ENCODE measurements at places on chromosomes 2 and 18.

- DNase-seq = no peak
These were observed 192.2 kb downstream of the HDAC4 start for GRCh38 chr2:239208465-239209180.

DNA sequence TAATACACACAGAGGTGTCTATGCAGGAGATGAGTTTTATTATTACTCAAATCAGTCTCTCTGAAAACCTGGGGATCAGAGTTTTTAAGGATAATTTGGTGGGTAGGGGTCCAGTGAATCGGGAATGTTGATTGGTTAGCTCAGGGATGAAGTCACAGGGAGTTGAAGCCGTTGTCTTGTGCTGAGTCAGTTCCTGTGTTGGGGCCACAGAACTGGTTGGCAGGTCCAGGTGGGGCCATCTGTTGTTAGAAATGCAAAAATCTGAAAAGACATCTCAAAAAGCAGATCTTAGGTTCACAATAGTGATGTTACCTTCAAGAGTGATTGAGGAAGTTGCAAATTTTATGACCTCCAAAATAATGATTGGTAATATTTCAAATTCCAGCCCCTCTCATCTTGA lies 86.9 kb downstream of the VSNL1 start:
- no peak for DNase-seq

- DNase-seq = no peak
These were observed 110.3 kb downstream of the EPC2 start for GRCh38 chr2:148754864-148755263.

GRCh38 chr2:99365661-99366060 lies 28.5 kb downstream of the EIF5B start:
- DNase-seq = no peak

DNA sequence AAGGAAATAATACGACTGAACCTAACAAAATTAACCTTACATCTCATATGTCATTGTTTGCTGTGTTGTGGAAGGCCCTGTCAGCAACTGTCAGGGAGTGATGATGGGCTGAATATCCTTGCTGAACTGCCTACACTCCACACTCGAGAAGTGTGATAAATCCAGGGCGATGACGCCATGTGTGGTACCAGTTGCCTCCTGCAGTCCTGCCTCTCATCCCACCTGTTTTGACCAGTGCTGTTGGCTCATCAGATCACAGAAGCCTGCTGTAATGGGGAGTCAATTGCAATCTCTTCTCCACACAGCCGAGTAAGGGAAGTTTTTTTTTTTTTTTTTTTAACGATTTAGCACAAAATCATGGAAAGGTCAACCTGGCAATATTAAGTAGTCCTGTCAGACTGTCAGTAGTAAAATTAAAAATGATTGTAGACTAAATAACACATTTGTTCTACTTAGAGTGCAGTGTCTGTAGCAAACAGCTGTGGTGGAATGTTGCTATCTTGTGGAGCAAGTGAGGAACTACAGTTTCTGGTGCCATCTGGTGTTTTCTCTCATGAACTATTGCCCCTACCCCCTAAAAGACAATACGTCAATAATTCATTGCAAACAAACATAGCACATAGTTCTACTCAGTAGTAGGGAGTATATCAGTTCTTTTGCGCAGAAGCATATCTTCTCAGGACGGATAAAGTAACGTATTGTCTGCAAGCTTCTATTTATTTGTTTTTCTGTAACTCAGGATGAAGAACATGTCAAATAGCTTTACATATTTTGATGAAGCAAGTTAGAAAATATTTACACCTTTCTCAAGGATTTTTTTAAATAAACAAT lies 347.6 kb downstream of the CTNNA2 start:
- peak; percentile 78 for DNase-seq

DNA sequence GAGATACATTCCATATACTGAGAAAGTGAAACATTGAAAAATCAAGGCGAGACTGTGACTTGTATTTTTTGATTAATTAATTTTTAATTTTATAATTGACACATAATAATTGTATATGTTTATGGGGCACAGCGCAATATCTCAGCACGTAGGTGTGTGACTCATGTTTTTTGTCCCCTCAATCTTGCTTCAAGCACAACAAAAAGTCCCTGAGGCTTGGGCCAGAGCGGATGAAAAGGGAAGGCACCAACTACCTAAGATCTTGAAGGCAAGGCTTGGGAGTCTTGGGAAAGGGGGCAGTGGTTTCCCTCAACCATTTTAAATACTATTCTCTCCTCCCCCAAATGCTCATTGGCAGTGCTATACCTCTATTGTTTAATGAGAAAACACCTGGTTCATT lies 9.9 kb downstream of the SGPP2 start:
- no peak for DNase-seq

DNA sequence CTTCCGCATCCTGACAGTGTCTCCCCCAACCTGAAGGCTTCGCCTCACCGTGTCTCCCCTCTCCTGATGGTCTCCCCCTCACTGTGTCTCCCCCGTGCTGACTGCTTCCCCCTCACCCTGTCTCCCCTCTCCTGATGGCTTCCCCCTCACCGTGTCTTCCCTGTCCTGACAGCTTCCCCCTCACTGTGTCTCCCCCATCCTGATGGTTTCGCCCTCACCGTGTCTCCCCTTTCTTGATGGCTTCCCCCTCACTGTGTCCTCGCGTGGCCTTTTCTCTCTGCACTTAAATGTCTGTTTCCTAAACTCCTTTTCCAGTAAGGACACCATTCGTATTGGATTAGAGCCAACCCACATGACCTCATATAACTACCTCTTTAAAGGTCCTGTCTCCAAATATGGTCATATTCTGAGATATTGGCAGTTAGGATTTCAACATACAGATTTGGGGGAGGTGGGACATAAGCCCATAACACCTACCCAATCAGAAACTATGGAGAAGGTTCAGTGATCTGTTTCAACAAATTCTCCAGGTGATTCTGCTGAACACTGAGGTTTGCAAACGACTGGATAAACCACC lies 47.9 kb upstream of the RAB27B start:
- no peak for DNase-seq

- no peak for DNase-seq
These were observed 110.3 kb upstream of the SH3BP4 start for GRCh38 chr2:234841321-234842015.

GRCh38 chr2:88400037-88400767 lies 52.3 kb downstream of the FOXI3 start:
- no peak for DNase-seq

GRCh38 chr2:173760553-173760952 lies 204.6 kb downstream of the SP3 start:
- DNase-seq = no peak

- peak; percentile 37 for DNase-seq
These were observed 518.0 kb downstream of the ZNF516 start for GRCh38 chr18:75977081-75977480.

- DNase-seq = no peak
These were observed 10.2 kb downstream of the NFATC1 start for GRCh38 chr18:79405781-79406575.

Measured in brain (organoid and tissue), 16 donors.